ENCODE measurements at places on chromosomes 16 and 17.

DNA sequence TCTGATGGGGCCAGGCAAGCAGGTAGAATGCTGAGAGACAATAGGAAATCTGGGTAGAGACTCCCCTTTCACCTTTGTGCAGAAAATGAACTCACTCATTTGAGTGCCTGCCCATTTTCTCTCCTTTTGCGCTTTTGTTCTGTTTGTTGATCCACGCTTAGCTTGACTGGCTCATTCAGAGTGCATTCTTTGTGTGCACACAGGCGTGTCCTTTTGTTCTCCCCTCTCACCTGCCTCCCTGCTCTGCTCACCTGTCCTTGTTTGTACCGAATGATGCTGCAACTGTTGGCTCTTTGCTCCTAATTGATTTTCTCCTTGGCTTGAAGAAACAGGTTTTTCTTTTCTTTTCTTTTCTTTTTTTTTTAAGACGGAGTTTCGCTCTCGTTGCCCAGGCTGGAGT lies 15.8 kb downstream of the PGS1 start:
- no peak for DNase-seq

- no peak for DNase-seq
These were observed 22.9 kb downstream of the ABR start for GRCh38 chr17:1156864-1157263.

GRCh38 chr17:68507576-68507975 lies 4.7 kb upstream of the PRKAR1A start:
- no peak for DNase-seq

DNA sequence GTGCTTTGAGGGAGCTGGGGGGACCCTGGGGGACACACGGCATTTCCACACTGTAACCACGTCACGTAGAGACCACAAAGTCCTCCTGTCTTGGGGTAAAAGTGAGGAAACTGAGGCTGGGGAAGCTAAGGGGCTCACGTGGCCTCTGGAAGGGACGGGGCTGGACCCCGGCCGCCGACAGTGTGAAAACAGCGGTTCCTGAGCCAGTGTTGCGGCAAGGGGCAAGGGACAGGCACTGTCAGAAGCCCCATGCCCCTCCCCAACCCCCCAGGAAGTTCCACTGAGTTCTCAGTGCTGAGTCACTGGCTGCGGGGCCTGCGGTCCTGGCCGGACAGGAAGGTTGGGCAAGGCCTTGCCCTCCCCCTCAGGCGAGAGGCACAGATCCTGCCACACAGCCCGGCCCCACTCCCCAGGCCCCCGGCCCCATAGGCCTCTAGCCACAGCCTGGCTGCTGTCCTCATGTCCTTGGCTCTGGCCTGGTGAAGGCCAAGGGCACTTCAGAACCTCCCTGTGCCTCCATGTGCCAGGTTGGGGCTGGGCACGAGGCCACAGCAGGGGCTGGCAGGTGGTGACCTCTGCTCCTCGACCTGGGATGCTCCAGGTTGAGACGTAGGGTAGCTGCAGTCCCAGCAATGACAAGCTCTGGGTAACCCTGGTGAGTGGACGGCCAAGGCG lies 5.0 kb upstream of the CCDC57 start:
- no peak for DNase-seq

- DNase-seq, result no peak
These were observed 38.0 kb downstream of the ARHGAP17 start for GRCh38 chr16:24976971-24977677.

DNA sequence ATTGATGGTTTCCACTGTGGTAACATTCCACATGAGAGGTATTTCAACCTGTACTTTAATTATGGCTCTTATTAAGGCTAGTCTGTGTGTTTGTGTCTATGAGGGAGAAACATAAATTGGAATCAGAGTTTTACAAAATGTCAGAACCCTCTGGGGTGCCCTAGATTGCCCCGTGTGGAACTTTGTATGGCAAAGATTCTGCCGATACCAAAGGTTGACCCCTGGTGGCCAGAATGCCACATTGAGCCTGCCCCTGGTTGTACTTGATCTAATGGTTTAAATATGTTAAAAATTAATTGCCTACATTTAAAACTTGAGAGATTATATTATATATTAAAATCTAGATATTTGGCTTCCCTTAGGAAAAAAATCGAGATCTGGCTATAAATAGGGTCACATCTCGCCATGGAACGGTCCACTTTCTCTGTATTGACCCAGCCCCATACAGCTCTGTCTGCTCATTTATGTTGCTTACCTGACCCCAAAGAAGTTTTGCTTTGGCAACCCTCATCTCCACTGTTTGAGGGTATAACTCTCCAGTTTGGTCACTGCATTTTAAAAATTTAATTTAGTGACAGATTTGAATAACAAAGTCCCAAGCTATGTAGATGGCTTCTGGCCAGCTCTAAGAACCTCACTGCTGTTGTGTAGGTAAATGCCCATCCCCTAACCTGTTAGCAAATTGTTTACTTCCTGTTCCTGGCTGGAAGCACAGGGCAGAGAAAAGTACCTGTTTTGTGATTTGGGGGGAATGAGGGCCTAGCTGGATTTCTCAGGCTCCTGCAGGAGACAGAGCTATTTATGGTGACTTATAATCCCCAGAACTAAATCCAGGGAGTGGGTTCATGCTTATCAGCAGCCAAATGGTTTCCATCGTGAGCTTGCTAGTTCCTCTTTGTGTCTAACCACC lies 95.0 kb downstream of the PLCG2 start:
- DNase-seq, result peak; percentile 60

DNA sequence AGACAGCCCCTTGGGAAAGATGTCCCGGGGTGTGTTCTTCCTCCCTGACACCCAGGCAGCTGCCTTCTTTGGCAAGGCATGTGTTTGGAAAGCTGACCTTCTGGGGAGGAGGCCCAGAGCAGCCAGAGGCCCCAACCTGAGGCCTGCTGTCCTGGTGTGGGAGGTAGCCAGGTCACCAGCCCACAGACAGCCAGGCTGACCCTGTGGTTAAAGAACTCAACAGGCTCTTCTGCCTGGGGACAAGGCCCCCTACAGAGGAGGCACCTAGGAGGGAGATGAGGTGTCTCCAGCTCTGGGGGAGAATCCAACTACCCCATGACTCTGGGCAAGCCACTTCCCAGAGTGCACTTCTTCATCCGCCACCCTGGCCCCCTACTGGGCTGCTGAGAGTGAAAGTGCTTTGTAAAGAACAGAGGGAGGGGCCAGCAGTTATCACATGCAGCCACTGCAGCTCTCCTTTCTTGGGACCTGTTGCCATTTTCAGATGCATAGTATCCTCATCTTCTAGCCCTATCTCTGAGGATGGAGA lies 13.1 kb upstream of the SREBF1 start:
- peak; percentile 87 for DNase-seq

DNA sequence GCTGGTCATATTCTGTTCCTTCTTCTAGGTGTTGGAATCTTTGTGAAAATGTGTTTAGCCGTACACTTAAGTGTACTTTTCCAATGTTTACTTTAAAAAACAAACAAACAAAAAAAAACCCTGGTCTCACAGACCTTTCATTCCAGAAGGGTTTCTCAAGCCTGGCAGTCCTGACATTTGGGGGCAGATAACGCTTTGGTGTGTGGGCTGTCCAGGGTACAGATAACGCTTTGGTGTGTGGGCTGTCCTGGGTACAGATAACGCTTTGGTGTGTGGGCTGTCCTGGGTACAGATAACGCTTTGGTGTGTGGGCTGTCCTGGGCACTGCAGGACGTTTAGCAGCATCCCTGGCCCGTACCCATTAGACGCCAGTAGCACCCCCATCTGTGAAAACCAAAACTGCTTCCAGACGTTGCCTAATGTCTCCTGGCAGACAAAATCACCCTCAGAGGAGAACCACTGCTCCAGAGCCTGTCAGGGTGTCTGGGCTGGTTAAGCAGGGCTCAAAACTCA lies 15.2 kb upstream of the FLCN start:
- no peak for DNase-seq

- no peak for DNase-seq
These were observed 204.1 kb upstream of the CIBAR2 start for GRCh38 chr16:85316321-85316919.

GRCh38 chr16:57606847-57607501 lies 21.5 kb upstream of the ADGRG1 start:
- DNase-seq, result no peak

DNA sequence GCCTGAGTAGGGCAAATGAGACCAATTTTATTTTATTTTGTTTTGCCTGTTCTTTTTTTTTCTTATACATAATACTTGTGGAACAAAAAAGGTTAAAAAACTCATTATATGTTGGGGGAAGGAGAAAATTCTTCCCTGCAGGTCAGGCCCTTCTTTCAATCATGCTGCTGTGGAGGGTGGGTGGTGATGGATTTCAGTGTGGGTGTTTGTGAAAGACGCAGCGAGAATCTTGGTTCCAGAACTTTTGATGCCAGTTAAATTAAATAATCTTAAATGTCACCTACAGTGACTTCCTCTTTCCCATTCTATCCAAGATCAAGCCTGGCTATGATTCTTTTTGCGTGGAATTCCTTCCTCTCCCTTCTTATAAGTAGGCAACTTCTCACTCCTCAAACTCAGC lies 595.8 kb upstream of the EEF2KMT start:
- DNase-seq, result no peak

DNA sequence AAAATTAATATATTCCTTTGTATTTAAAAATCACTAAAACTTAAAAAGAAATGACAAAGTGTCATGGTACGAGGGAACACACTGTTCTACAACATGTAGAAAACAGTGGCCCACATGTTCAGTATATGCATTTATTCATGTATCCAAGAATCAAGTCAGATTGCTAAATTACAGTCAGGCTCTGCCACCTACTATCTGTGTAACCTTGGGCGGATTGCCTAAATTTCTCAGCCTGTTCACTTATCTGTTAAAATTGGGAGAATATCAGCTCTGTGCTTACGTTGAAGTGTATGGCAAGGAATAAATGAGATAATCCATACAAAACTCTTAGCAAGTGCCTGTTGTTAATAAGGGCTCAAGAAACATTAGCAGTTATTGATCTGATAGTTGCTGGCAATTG lies 3.4 kb upstream of the USP22 start:
- DNase-seq, result no peak

DNA sequence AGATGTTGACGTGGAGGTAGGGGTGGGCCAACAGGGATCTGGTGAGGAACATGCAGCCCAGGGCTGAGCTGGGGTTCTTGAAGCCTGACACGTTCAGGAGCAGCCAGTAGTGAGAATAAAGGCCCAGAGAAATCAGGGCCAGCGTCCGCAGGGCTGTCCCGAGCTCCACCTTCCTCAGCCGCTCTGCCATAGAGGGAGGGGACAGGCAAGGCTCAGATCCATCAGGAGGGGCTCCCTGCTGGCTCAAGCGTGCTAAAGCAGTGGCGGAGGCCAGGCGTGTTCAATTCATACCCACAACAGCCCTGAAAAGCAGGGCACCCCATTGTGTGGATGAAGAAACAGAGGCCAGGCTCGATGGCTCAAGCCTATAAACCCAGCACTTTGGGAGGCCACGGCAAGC lies 8.3 kb upstream of the FDXR start:
- DNase-seq, result no peak

- DNase-seq, result peak; percentile 67
These were observed 33.0 kb upstream of the SEC14L1 start for GRCh38 chr17:77107506-77108433.

DNA sequence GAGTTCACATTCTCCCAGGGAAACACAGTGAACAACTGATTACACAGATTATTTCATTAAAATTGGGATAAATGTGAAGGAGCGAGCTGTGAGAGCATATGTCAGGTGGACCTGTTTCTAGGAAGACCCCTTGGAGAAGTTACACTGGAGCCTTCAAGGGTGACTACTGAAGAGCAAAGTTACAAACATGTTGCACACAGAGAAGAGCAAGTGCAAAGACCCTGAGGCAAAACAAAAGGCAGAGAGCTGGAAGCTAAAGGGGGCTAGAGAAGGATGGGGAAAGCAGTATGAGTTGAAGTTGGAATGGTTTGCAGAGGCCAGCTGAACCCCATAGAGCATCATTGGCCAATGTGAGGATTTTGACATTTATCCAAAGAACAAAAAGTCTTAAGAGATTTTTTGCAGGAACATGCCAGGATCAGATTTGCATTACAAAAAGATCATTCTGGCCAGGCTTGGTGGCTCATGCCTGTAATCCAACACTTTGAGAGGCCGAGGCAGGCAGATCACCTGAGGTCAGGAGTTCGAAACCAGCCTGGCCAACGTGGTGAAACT lies 14.1 kb downstream of the PDZD9 start:
- DNase-seq, result no peak

DNA sequence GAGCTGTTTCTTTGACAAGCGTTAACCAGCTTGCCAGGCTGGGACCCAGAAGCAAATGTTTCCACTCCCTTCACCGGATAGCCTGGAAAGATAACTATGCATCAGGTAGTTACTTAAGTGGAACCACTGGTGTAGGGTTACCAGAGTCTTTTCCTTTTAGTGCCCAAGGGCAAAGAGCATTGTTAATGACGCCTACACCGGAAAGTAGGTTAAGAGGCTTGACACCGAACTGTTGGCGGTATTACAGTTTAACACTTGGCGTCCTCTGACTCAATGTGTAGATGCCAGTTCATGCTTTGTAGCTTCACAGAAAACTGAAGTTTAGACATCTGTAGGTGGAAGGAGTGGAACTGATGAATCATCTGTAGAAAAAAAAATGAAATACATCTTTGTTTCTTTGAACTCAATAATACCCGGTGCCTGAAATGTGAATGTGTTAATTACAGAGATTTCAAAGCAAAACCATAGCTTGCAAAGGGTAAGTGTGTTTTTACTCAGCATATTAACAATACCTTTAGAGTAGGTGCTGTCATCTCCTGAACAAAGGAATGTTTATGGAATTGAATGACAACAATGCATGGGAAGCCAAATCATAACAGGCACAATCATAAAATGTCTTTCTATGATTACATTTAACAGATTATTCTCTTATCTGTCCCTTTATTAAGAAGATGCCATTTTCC lies 426.7 kb upstream of the SALL1 start:
- DNase-seq, result no peak

DNA sequence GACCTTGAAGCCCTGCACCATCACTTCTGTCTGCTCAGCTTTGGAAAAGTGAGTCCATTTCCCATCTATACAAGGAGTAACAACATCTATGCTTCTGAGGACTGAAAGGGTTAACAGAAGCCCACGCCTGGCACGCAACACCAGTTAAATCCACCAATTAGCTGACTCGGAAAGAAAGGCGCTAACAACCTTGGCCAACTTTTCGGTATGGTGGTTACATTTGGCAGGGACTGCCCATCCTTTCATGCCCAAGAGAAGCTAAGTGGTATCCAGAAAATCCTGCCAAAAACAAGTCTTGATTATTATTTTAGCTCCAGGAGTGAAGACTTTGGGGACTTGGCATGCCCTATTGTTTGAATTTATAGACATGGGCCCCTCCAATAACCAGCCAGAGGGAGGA lies 202.3 kb upstream of the RPL38 start:
- no peak for DNase-seq

GRCh38 chr17:8832711-8833352 lies 33.7 kb upstream of the MFSD6L start:
- peak; percentile 6 for DNase-seq

DNA sequence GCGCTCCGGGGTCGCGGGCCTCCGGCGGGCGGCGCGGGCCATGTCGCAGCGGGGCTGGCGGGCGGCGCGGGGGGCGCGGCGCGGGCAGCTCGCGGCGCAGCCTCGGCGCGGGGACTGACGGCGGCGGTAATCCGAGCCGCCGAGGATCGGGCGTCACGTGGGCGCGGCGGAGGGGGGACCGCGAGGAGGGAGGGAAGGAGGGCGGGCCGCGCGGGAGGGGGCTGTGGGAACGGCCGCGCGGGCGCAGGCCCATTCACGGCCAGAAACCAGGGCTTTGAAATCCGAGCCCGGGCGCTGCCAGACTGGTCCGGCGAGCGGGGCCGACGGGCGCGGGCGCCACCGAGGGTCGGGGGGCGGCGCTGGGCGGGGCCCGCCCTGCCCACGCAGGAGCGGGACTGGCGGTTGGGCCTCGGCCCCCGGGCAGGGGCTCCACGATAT lies at the start of gene MTSS2:
Gene MTSS2, minus strand, starts transcription at position 116 of the 438 bp plus-strand sequence. CDS start 262 bp downstream, outside the sequence.
- DNase-seq, result no peak

GRCh38 chr17:31291820-31292219 lies 5.2 kb downstream of the OMG start:
- no peak for DNase-seq

GRCh38 chr16:17668386-17668785 lies 197.6 kb upstream of the XYLT1 start:
- DNase-seq, result no peak

Measured in CD4-positive, alpha-beta T cell treated with Interleukin-21 for 1 hour (primary cell).